ENCODE measurements at places on chromosomes 1 and 21.

DNA sequence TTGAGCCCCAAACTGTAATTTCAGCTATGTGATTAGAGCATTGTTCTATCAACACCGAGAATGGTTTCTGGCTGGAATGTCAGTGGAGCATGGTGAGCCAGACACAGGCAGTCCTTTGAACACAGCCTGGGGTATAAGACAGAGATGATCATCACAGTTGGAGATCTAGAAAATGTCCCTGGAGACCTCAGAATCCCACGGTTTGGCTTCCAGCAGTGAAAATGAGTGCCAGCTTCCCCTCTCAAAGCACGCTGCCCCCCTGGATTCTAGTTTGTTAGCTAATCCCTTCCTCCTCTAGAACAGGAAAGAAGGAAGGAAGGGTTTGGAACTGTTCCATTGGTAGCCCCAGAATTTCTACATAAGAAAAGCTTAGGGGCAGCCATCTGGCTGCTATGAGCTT lies 59.9 kb upstream of the JAK1 start:
- no peak for DNase-seq

- DNase-seq = no peak
Measured at GRCh38 chr1:47031059-47031458, 7.6 kb downstream of the CYP4X1 start.

- DNase-seq = no peak
Measured at GRCh38 chr1:46466477-46467182, 23.0 kb upstream of the DMBX1 start.

DNA sequence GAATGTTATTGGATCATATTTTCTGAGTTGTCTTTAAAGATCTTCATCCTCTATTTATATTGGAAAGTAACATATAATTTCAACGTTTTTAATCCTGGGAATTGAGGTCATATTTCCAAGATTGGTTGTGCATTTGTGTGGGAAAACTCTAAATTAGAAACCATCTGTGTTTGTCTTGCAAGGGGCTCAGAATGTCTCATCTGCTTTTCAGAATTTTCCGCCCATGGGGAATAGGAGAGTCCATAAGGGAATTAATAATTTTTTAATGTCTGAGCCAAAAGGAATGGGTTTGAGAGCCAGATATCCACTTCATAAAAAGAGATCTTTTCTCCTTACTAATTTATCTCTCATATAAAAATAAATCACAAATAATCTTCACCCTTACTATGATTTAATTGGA lies 84.8 kb upstream of the MAP1LC3C start:
- DNase-seq = no peak

GRCh38 chr1:209539576-209539975 lies 43.9 kb upstream of the CAMK1G start:
- no peak for DNase-seq

- DNase-seq = no peak
Measured at GRCh38 chr1:87778896-87779295, 450.2 kb downstream of the LMO4 start.

DNA sequence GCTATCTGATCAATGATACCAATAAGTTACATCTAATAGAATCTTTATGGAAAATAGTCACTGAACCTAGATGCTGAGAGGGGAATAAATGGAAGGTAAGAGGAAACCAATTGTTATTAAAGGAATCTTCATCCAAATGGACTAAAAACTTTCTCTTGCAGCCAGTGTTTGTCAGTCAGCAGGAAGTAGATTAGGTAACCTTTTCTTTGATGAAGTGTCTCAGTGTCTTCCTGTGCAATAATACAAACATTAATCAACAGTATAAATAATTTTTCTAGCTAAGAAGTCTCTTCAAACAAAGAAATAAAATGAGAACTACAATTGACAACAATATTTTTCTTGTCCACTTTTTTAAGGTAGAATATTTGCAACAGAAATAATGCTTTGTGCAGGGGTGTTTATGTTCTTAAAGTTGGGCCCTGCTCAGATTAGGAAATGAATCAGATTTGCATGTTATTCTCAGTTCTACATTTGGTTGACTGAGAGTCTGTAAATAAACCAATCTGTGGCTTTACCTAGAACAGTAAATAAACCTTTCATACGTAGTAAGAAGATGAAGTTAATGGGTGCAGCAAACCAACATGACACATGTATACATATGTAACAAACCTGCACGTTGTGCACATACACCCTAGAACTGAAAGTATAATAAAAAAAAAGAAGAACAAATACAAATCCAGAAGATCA lies 391.4 kb downstream of the MRPL39 start:
- no peak for DNase-seq

- DNase-seq = no peak
Measured at GRCh38 chr1:184524248-184524647, 137.4 kb downstream of the C1orf21 start.

GRCh38 chr1:166064313-166064926 lies 102.4 kb downstream of the FAM78B start:
- no peak for DNase-seq

DNA sequence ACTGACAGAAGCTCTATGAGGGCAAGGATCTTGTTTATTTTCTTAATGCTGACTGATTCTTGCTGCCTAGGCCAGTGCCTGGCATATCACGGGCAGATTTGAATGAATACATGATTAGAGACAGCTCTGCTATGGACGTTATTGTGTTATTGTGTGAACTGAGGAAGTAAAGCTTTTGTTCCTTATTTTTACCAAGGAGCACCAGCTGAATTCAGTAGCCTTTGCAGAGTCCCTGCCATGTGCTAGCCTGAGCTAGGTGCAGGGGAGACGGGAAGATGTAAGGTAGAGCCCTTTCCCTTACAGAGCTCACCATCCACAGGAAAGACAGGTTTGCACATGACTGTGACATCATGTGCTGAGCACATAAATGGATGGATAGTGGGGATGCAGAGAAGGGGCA lies 36.0 kb upstream of the SCMH1 start:
- DNase-seq = no peak

- no peak for DNase-seq
Measured at GRCh38 chr1:205171369-205171768, 40.1 kb downstream of the DSTYK start.

DNA sequence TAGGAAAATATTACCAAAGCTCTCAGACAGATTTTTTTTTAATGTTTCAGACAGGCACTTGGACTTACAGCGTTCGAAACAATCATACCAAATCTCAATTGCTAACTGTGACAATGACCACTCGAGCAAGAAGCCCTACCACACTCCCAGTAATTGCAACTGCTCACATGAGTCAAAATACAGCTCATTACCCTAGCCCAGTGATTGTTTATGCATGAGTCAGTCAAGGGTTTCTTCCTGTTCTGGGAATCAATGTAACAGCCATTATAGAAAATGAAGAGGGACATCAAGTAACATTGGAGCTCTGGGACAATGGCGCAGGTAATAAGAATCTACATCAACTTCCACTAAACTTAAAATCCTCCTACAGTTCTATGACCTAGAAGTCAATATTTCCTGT lies 56.1 kb upstream of the SH3GLB1 start:
- DNase-seq = peak; percentile 35

GRCh38 chr1:180053594-180054567 lies 99.3 kb downstream of the CEP350 start:
- no peak for DNase-seq

- DNase-seq = no peak
Measured at GRCh38 chr1:156815961-156816422, 656 bp downstream of the SH2D2A start.

GRCh38 chr1:54339126-54339525 lies 67.1 kb downstream of the SSBP3 start:
- DNase-seq = no peak

- DNase-seq = no peak
Measured at GRCh38 chr1:173020138-173020750, 30.5 kb downstream of the TNFSF18 start.

GRCh38 chr21:43204638-43205037 lies 35.8 kb downstream of the CRYAA start:
- DNase-seq = no peak

GRCh38 chr1:232965124-232965911 lies 14.9 kb downstream of the NTPCR start:
- DNase-seq = no peak

DNA sequence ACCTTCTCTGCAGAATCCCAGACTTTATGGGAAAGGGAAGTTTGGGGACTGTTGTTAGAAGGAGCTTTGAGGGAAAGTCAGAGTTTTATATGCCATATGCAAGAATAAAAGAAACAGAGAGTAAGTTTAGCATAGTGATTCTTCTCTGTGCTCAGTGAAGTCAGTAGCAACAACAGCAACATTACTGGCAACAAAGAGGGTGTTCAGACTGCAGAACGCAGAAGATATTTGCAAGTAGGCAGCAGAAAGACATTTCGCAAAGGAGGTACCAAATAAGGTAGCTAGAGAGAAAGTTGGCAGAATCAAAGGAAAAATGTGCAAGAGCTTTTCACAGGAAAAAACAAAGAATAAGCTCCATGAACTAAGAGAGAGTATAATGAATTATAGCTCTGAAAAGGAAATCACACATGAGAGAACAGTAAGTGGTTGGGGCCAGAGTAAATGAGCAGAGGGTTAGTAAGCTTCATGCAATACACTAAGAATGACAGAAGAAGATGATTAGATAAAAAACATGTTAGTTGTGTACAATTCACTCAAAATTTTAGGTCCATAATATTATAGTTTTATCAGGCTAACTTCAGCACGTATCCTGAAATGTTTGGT lies 98.1 kb downstream of the NEGR1 start:
- no peak for DNase-seq

GRCh38 chr1:86546787-86547221 lies at the start of gene CLCA4:
Gene CLCA4 (plus strand): TSS chr1:86547078. CDS start chr1:86547120, 42 bp downstream.
- no peak for DNase-seq

GRCh38 chr1:3226701-3227350 lies 157.8 kb downstream of the PRDM16 start:
- no peak for DNase-seq

- no peak for DNase-seq
Measured at GRCh38 chr1:226425431-226426031, 17.6 kb upstream of the PARP1 start.

- DNase-seq = no peak
Measured at GRCh38 chr1:66300972-66301451, 232.9 kb upstream of the SGIP1 start.

- DNase-seq = no peak
Measured at GRCh38 chr1:30662291-30662840, 61.0 kb downstream of the MATN1 start.

All from AG09309 (cell line).